ENCODE measurements at places on chromosomes 6 and 20. TPM values are rescaled to one million over a fixed set of nuclear protein-coding genes. Genes with fewer than 3 reads are reported as not detected.

GRCh38 chr6:148500402-148500801 is 157.8 kb downstream of the SASH1 start:
- no peaks in the 10 kb centered on the region for H3K4me1 ChIP-seq
- H3K36me3 ChIP-seq: no peaks in the 10 kb centered on the region
- no peak overlapping the region for H3K27ac ChIP-seq
- DNase-seq: no peak
- peaks cover 39% of the 10 kb centered on the region for H3K27me3 ChIP-seq

- H3K4me3 ChIP-seq: no peak overlapping the region
- no peak overlapping the region for H3K27ac ChIP-seq
- DNase-seq: no peak
- H3K4me1 ChIP-seq: no peaks in the 10 kb centered on the region
These were observed 166.6 kb downstream of the KHDC1L start for GRCh38 chr6:73058736-73059135.

- H3K27me3 ChIP-seq: no peaks in the 10 kb centered on the region
- peaks cover 51% of the 10 kb centered on the region for H3K4me1 ChIP-seq
- H3K4me3 ChIP-seq: no peak overlapping the region
These were observed 243.6 kb downstream of the UST start for GRCh38 chr6:148990403-148990802.

Gene TFAP2A
- polyA plus RNA-seq: not detected

GRCh38 chr6:111753573-111753972 is 119.7 kb downstream of the FYN start:
- H3K4me1 ChIP-seq: peaks cover 55% of the 10 kb centered on the region
- no peak for DNase-seq
- peak overlapping the region; percentile 95 for H3K27ac ChIP-seq
- peak overlapping the region; percentile 2 for H3K4me3 ChIP-seq
- H3K36me3 ChIP-seq: peaks cover 8% of the 10 kb centered on the region

GRCh38 chr6:134689177-134689576 is 260.7 kb downstream of the ALDH8A1 start:
- no peak overlapping the region for H3K4me3 ChIP-seq
- DNase-seq: no peak
- no peaks in the 10 kb centered on the region for H3K4me1 ChIP-seq
- H3K27me3 ChIP-seq: peaks cover 26% of the 10 kb centered on the region
- H3K36me3 ChIP-seq: no peaks in the 10 kb centered on the region

GRCh38 chr6:89204096-89204495 is 13.1 kb downstream of the GABRR1 start:
- no peak overlapping the region for H3K27ac ChIP-seq
- no peak for DNase-seq
- no peaks in the 10 kb centered on the region for H3K36me3 ChIP-seq
- no peaks in the 10 kb centered on the region for H3K27me3 ChIP-seq
- no peaks in the 10 kb centered on the region for H3K4me1 ChIP-seq

GRCh38 chr6:113856625-113857555 is at the start of gene MARCKS:
Gene MARCKS (plus strand): TSS chr6:113857345. CDS start chr6:113857746, 401 bp downstream.
- H3K27ac ChIP-seq: no peak within 1 kb of the TSS
- H3K27me3 ChIP-seq: no peaks in the 10 kb centered on the region
- no peak within 1 kb of the TSS for H3K4me3 ChIP-seq
- peaks cover 23% of the 10 kb centered on the region for H3K4me1 ChIP-seq

Gene CBLN4
- not detected for polyA plus RNA-seq

GRCh38 chr6:72972579-72972978 is 252.7 kb downstream of the KHDC1L start:
- H3K36me3 ChIP-seq: no peaks in the 10 kb centered on the region
- no peak overlapping the region for H3K27ac ChIP-seq
- H3K4me1 ChIP-seq: peaks cover 7% of the 10 kb centered on the region
- no peak for DNase-seq
- no peak overlapping the region for H3K4me3 ChIP-seq

Gene CST2
- not detected for polyA plus RNA-seq

DNA sequence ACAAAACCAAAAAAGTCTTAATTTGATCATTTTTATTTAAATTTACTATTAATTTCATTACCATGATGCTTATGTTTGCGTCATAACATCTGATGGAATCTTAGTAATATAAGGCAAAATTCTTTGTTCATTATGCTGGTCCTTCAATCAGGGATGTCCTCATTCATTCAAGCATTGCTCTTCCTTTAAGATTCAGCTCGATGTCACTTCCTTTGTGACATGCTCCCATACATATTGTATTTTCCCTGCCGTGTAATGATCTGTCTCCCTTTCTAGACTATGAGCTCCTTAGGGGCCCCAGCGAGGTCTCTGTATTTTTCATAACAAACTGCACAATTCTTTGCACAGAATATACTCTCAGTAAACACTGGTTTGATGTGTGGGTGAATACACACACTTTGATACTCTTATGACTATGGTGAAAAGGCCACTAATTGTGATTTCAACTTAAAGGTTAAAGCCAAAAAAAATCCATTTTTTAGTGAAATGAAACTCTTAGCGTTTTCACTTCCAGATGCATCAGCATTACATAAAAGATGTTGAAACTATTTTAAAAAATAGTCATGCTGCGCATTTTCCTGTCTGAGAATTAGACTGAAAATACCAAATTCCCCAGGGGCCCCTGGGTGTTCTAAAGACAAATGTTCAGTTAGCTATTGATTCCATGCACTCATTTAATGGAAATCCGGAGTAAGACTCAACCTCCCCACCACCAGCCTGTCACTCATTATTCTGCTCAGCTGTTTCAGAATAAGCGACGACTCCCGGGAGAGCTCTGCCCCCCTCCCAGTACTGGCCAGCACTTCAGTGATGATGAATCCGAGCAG is 169.7 kb downstream of the ATXN1 start:
- peaks cover 28% of the 10 kb centered on the region for H3K4me1 ChIP-seq
- peak; percentile 31 for DNase-seq
- H3K4me3 ChIP-seq: no peak overlapping the region
- H3K27ac ChIP-seq: peak overlapping the region; percentile 14

GRCh38 chr20:62675877-62676260 is 32.8 kb upstream of the NTSR1 start:
- peaks cover 8% of the 10 kb centered on the region for H3K36me3 ChIP-seq
- no peaks in the 10 kb centered on the region for H3K4me1 ChIP-seq
- no peak overlapping the region for H3K4me3 ChIP-seq
- DNase-seq: no peak
- H3K27ac ChIP-seq: no peak overlapping the region
- H3K27me3 ChIP-seq: peaks cover 10% of the 10 kb centered on the region

All from naive B cell (primary cell).